ENCODE measurements at places on chromosomes 6 and 20.

GRCh38 chr20:63087236-63087871, 80.6 kb upstream of the BHLHE23 start:
- no peak for DNase-seq

DNA sequence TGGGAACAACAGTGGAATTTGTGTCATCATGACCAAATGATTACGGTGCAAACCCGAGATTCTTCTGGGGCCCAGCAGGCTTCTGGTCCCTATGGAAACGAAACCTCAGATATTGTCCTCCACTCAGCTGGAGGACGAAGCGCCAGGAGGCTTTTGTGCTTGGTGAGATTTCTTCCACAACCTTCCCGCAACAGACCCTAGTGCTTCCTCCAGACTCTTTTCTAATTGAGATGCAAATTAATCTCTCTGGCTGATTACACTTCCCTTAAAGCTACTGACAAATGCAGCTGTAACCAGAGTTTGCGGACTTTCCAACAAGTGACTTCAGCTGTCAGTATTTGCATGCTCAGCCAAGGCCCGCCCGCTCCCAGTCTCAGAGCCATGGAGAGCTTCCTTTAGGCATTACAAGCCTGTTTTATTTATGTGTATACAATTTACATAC, 96.0 kb downstream of the INSM1 start:
- no peak for DNase-seq

- no peak for DNase-seq
Observed at GRCh38 chr6:11039040-11039439, 5.1 kb downstream of the ELOVL2 start.

DNA sequence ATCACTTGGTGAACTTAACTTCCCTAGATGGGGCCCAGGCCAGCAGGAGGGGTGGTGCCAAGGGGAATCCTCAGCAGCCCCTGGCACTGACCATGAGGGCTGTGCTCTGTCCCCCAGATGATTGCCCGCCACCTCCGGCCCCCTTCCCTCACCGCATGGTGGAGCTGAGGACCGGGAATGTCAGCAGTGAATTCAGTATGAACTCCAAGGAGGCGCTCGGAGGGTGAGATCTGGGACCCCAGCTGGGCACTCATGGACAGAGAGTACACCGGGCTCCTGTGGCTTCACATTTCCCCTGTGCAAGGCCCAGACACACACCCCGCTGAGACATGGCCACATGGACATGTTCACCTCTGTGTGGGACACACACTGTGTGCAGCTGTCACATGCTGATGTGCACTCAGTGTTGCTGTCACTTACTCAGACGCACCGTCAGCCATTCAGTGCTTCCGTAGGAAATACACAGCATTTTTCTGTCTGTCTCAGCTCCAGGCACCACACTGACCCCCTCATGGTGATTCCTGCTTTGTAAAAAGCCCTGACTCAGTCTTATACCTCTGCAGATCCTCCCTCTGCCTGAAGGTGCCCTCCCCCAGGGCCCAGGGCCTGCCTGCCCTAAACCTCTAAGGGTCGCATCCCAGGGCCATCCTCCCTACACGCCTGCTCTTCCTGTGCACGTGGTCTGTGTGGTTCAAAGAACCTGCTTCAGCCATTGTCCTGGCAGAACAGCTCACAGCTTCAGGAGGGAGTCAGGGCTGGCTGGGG, 4.4 kb downstream of the MYLK2 start:
- DNase-seq: no peak

- DNase-seq: no peak
Observed at GRCh38 chr20:17898548-17898994, 70.0 kb downstream of the SNX5 start.

GRCh38 chr6:35299674-35300073, 2.1 kb downstream of the DEF6 start:
- DNase-seq: no peak

GRCh38 chr20:17617868-17618672, 48.2 kb downstream of the DSTN start:
- DNase-seq: no peak

DNA sequence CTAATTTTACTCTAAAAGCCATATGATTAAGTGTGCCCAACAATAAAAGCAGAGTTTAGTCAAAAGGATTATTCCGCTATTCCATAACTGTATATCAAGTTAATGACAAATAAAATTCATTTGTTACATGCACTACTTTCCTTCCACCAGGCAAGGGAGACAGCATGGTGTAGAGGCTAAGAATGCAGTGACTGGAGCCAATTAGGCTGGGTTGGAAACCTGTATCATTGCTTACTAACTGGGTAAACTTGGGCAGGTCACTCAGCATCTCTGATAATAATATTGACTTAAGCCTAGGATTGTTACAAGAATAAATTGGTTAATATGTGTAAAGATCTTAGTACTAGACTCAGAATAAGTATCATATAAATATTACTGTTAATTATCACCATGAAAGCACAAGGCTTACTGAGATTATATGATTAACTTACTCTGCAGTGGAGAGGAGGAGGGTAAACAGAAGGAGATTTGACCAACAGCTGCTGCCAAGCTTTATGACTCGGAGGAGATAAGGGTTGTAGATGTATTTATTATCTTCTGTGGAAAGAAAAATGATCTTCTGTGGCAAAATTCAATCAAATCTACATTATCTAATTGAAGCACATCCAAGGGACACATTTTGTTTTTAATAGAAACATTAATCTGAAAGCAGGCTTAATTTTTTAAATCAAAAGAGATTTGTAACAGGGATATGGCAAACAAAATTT, 1459.9 kb downstream of the GRIK2 start:
- no peak for DNase-seq

DNA sequence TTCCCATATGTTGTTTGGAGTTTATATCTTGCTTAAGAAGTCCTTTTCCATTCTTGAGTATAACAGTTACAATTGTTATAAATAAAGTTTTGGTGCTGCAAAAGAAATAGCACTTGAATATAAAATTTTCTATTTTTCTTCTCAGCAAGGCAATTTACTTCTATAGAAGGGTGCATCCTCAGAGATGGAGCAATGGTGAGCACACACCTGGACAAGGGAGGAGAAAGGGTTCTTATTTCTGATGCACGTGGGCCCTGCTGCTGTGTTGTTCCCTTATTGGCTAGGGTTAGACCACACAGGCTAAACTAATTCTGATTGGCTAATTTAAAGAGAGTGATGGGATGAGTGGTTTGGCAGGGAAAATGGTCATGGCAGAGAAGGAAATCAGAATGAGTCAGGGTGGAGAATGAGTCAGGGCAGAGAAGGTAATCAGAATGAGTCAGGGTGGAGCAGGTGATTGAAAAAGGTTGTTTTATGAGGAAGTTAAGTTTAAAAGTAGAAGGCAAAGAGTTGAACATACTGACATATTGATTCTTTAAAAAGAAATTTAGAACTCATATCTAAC, 38.0 kb downstream of the CST8 start:
- no peak for DNase-seq

DNA sequence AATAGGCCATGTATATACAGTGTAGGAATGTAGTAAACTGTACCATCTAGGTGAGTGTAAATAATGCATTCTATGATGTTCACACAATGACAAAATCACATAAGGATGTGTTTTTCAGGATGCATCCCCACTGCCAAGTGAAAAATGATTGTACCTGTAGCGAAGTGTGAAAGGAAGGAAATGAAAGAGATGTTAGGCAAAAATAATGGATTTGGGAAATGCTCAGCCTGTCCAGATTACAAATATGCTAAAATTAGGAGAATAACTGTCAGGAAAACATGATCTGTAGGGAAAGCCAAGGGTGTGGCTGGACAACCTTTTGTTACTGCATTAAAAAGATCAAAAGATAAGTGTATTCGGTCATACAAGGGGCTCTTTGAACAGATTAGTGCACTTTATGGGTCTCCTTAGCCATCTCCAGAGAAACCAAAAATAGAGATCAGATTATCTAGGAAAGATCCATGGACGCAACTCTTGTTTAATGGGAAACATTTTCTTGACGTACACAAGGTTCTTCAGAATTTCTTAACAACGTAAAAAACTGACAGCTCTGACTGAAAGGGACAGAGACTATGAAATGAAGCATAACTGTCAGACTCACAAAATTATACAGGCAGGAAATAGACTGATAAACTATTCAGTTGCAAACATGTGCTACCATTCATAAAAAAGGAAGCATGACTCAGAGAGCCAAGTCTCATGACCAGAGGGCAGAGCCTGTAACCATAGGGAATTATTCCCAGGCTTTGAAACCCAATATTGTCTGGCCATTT, 253.6 kb upstream of the RAB32 start:
- DNase-seq: no peak

- no peak for DNase-seq
Observed at GRCh38 chr6:129312880-129313279, 397.1 kb downstream of the ARHGAP18 start.

- DNase-seq: no peak
Observed at GRCh38 chr6:25789475-25789874, 34.9 kb downstream of the SLC17A4 start.

- no peak for DNase-seq
Observed at GRCh38 chr20:23585449-23585807, 17.1 kb upstream of the CST9L start.

DNA sequence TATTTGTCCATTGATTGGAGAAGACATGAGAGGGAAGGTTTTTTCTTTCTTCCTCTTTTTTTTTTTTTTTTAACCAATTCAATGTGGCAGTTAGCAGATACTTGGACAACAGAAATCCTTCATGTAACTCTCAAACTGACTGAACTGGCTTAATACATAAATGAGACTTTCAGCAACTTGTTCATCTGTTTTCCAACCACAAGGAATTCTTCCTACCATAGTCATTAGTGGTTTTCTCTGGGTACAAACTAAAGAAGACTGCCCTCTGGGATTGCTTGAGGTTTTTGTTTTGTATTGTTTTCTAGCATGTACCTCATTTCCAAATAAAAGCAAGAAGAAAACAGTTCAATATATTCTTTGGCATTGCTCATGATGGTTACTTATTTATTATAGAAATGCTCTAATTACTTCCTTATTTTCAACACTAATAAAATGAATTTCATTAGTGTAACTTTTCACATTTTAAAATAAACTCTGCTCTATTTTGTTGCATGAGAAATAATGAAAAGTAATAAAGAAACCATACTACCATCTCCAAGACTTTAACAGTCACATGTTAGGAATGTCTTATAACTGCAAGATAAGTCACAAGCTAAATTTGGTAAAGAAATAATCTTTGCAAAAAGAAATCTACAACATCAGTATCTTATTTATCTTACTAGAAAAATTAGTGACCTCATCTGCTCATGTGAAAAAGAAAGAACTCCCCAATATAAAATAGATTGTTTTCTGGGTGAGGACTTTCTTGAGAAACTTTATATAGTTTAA, 52.0 kb downstream of the ME1 start:
- no peak for DNase-seq

GRCh38 chr20:4815628-4816027, 93.9 kb downstream of the PRND start:
- no peak for DNase-seq

DNA sequence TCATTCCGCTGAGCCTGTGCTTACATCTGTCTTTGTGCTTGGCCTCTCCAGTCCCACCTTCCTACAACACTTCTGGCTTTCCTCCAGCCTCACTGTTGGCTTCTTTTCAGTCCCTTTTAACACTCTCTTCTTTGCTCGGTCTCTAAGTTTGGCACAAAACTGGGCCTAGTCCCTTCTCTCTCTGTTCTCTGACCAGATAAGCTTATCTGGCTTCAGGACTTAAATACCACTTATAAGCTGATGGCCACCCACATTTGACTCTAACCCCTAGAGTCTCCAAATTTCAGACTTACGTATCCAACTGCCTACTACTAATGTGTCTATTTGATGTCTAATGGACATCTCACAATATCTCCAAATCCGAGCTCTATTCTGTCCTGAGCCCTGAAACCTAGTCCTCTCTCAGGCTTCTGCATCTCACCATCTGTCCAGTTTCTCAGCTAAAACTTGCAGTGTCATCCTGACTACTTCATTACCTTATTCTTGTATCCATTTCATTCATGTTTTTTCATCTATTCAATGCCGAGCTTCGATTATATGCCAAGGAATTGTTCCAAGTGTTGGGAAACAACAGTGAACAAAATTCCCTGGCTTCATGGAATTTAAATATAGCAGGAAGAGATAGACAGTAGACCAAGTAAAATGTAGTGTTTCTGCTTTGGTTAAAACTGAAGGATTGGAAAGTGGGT, 40.1 kb downstream of the TBPL1 start:
- DNase-seq: no peak

DNA sequence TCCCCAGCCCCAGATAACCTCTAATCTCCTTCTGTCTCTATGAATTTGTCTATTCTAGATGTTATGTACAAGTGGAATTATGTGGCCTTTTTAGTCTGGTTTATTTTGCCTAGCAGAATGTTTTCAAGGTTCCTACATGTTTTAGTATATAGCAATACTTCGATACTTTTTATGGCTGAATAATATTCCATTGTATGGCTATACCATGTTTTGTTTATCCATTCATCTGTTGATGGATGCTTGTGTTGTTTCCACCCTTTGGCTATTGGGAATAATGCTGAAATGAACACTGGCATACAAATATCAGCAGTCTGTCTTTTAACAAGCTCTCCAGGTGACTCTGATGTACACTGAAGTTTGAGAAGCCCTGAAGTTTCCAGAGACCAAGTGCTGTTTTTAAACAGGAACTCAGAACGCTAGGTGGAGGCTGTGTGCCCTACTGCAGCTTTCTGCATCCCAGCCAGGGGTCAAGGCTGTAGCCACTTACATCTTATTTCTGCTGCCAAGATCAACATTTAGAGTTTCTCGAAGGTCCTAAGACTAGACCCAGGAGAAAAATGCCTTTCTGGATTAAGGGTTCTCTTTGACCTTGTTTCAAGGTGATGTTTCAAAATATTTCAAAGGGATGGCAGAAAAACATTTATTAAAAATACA, 123.0 kb downstream of the SOBP start:
- no peak for DNase-seq

DNA sequence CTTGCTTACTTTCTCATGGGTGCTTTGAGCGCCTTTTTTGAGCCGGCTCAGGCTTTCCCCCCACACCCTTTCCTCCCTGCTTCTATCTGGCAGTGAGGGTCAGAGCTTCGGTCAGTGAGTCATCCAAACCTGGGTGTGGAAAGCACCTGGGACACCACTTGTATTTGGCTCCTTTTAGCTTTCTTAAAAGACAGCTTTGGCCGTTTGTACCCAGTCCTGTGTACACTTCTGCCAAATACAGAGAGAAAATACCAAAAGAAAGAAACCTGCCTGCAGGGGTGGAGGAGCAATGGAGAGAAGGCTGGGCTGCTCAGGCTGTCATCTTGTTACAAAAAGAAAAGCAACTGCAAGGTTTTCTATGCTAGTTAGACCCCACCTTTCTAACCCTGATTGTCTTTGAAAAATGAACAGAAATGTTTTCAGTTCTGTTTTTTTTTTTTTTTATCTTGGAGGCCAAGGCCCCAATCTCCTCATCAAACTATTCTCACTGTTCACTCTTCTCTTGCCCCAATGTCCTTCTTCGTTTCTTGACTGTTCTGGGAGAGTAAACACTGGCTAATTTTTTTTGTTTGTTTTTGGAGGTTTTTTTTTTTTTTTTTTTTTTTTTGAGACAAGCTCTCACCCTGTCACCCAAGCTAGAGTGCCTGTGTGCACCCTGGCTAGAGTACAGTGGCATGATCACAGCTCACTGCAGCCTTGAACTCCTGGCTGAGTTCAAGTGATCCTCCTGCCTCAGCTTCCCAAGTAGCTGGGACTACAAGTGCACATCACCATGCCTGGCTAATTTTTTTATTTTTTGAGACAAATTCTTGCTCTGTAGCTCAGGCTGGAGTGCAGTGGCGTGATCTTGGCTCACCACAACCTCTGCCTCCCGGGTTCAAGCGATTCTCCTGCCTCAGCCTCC, 76.4 kb downstream of the SSR1 start:
- no peak for DNase-seq

- no peak for DNase-seq
Observed at GRCh38 chr6:83182114-83182513, 11.0 kb downstream of the PGM3 start.
